ENCODE measurements at places on chromosomes 3 and 15.

DNA sequence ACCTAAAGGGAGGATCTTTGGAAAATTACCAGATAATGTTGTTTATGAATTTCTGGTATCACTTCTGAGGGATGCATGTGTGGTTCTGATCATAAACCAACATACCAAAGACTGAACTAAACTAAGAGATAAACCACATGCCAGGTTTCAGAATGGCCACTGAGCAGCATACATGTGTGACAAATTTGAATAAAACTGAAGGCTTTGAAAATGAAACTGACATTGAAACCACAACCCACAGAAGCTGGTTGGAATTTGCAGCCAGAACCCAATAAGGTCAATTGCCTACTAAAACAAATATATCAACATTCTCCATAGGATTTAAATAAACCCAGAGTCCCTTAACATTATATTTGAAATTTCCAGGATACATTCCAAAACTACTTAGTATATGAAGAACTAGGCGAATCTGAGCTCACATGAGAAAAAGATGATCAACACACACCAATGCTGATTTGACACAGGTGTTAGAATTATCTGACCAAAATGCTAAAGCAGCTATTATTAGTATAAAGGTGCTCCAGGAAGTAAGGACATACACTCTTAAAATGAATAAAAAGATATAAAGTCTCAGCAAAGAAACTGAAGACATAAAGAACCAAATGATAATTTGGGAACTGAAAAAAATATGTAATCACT is 125.0 kb downstream of the ZNF280D start:
- no peak for DNase-seq

GRCh38 chr15:75145027-75145841 is 56.4 kb upstream of the C15orf39 start:
- DNase-seq, result no peak

DNA sequence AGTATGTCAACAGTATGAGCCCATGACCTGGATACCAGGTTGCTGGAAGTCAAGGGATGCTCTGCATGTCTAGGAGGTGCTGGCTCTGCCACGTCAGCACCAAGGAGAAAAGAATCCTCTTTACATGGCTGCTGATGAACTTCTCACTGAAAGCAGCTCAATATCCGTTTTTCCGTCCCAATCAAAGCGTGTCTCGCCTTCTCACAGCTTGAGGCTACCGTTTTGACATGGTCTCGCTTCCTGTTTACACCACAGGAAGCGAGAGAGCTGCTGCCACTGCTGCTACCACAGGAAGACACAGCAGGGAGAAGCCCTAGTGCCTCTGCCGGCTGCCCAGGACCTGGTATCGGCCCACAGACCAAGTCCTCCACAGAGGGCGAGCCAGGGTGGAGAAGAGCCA is 27.3 kb downstream of the STARD5 start:
- peak; percentile 68 for DNase-seq

DNA sequence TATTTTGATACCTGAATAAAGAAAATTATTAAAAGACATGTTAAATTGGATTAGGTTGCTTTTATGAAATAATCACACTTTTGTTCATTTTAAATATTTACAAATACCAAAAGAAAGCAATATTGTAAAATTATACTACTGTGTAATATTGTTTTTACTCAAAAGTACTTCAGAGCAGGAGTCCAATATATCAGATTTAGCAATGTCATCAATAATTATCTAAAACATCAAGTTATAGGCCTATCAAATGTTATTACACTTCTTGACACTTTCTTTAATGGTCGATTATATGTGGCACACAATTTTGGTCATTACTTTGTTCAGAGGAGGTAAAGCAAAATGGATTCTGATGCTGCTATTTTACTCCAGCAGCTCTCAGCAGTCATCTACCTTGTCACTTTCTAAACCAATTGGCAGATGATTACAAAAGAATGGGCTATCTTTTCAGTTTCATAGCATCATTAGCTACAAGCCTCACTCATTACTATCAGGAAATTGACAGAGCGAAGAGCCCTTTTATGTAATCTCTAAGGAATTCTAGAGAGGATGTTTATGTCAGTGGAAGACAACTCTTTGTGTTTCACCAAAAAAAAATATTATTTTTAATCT is 318.6 kb downstream of the PLOD2 start:
- no peak for DNase-seq

DNA sequence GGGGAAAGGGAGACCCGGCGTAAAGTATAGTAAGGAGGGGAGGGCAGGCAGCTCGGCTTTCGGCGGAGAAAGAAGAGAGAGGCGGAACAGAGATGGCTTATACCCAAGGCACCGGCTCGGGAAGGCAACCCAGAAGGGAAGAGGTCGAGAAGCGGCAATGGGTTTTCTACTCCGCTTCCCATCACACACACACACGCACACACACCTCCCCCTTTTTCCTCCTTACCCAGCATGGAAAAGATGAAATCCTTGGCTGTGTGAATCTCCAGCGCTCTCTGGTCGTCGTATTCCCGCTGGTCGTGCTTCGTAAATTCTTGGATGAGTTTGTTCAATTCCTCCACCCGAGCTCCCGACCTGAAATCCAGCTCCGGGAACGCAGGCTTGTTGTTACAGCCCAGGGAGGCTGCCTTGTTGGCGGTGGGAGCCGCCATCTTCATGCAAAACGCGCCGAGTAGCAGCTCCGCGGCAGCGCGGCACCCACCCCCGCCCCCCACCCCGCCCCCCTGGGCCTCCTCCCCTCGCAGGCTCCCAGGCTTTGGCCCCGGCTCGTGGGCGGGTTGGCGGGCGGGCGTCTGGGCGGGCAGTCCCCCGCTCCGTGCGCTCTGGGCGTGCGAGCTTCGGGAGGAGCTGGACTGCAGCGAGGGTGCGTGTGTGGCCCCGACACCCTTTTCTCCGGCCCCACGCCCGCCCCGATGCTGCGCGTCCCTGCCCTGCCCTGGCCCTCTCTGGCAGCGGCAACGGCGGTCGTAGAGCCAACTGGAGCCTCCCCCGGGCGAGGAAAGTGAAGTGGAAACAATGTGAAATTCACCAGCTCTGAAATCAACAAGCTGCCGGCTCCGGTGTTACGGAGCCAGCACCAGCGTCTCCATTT is at the start of gene MB21D2:
Gene MB21D2, minus strand, starts transcription at position 453 of the 871 bp plus-strand sequence. Its CDS starts 16 bp downstream, at position 437.
- DNase-seq, result peak; percentile 28

GRCh38 chr3:65587650-65588439 is 450.9 kb downstream of the MAGI1 start:
- no peak for DNase-seq

GRCh38 chr3:88044411-88044810 is 14.4 kb downstream of the CGGBP1 start:
- no peak for DNase-seq

- DNase-seq, result no peak
Measured at GRCh38 chr3:127614928-127615589, 13.9 kb upstream of the PODXL2 start.

DNA sequence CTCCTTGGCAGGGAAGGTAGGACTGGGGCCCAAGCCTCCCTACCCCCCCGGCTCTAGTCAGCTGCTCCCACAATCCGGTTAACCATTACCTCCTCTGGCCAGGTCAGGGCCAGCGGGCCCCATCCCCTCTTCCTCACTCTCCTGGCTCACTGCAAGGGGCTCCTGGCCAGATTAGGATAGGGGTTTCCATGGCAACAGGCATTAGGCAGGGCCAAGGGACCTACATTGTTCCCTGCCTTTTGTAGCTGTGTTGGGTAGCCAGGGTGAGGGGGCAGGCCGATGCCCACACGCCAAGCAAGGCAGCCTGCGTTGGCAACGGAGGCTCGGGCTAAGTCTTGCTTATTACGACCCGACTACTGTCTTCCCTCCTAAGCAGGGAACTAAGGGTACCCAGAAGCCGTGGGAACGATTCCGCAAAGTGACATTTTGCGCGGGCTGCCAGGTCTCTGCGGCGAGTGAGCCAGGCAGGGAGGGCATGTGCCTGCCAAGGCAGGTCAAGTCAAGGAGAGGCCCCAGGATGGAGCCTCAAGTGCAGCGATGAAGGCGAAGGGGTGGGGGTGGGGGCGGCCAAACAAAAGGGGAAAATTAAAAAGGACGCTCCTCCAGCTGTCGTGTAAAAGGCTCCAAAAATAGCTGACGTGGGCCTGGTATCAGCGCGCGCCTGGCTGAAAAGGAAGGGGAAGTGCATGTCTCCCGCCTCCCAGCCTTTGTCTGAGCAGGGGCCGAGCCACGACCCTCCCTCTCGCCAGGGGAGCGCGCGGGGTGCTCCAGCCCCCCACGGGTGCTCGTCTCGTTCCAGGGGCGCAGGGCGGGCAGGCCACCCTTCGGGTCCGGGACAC is 919 bp downstream of the IDH2 start:
- no peak for DNase-seq

DNA sequence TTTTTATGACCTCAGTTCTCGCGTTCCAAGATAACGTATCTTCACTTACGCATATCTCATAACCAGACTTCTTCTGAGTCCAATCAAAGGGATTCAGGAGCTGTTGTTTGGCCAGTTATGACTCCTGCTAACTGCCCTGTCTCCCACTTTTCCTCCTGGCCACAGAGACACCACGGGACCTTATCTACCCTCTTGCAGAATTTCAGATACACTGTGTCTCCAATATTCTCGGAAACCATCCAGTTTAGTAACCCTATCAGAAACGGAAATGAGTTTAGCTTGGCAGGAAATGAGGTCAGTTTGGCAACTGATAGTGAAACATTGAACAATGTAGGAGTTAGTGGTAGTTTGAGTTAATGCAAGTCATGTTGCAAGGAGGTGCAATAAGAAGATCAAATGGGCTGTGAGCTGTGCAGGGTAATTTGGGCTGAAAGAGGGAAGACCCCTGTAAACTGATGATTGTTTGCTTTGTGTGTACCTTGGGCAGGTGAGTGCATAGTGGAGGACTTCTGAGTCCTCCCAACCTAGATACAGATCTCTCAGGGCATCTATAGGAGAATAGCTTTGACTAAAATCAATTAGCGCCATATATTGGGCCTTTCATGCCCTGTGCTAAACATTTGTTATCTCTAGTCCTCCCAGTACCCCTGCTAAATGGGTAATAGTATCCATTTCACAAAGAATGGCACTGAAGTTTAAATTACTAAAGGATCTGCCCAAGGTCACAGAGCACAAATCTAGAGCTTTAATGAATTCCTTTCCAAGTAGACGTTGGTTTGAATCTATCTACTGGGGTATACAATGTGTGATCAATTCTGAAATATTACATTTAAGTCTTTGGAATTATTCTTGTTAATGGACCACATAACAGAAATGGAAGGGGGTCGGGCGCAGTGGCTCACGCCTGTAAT is 41.3 kb upstream of the PIK3CB start:
- DNase-seq, result no peak

- DNase-seq, result peak; percentile 22
Measured at GRCh38 chr15:91099995-91100813, at the start of gene SV2B. Gene SV2B (plus strand): TSS chr15:91100257. CDS start chr15:91226264, 126,007 bp downstream.

DNA sequence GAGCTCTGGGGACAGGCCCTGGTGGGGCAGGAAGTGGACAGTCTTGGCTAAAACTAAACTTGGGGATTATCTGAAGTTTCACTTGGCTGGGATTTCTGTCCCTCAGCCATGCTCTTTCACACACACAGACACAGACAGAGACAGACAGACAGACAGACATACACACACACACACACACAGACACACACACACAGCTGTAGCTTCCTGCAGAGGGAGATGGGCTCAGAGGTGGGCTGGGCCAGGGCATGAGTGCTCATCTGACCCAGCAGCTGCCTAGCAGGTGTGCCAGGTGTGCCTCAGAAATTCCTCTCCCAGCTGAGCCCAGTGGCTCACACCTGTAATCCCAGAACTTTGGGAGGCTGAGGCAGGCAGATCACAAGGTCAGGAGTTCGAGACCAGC is 3.3 kb downstream of the RHOV start:
- no peak for DNase-seq

DNA sequence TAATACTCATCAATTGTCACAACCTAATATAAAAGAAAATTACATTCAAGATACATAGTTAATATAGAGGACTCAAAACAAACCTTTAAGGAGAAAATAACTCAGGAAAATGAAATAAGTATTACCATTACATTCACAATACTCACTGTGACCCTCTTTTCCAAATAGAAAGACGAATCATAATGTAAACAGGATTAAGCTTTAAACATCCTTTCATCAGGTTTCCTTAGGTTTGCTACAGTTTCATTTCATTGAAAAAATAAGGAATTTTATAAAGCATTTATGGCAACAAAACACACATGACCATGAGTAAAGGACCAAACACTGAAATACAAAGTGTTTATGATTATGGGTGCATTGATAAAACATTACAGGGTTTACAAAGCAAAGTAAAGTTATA is 162.7 kb downstream of the ALCAM start:
- DNase-seq, result no peak

DNA sequence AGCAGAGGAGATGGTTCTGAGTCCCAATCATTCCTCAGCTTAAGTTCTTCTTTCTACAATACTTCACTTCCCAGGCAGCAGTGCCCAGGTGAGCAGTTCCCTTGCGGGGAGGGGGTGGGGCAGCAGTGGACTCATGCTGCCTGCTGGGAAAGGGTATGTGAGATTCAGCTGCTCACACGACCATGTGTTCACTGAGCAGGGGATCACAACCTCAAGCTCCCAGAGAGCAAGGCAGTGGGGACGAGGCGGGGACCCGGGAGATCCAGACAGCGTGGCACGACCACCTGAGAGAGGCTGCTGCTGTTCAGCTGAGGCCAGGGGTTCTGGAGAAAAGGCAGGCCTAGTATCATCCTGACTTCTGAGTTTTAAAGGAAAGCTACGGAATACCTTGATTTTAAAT is 166.6 kb downstream of the XXYLT1 start:
- no peak for DNase-seq

- no peak for DNase-seq
Measured at GRCh38 chr3:42706721-42707619, 4.4 kb upstream of the HHATL start.

GRCh38 chr15:32941823-32942222 is 224.0 kb downstream of the GREM1 start:
- no peak for DNase-seq

DNA sequence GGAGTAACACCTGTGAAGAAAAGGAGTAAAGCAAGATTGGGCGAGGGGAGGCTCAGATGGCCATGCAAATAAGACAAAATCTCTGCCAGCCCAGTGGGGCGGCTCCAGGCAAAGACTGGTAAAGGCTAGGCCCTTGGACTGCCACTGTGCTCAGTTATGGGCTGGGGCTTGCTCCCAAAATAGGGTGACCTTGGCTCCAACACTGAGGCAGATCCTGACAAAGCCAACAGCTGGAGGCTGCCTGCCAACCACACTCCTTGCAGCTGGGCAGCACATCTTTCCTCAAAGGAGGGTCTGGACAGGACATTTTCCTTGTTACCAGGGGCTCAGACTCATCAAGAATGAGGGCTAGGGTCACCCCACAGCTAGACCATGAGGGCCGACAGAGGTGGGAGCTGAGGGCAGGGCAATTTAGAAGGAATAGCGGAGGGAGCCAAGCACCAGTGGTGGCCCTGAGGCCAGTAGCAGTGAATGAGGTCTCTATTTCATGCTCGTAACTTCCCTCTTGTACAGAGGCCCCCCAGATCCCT is 86.1 kb downstream of the CHRD start:
- no peak for DNase-seq

- DNase-seq, result no peak
Measured at GRCh38 chr3:179083977-179084376, 12.4 kb upstream of the ZMAT3 start.

DNA sequence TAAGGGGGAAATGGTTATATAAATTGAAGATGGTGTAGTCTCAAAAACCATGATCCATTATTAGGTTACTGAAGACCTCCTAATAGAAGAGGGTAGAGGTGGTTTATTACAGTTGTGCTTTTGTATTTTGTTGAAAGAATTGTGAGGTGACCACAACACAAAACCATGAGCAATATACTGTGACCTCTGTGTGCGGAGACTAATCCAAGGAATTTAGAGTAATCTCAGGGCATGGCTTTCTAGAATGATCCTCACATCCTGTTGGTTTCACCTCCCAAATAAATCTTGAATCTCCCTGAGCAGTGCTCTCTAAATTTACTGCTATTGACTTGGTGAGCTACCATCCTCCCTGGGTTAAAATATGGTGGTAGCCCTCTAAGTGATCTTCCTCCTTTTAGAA is 52.3 kb downstream of the PTPRG start:
- no peak for DNase-seq
